ENCODE measurements at places on chromosomes 4 and X. TPM values are rescaled to one million over a fixed set of nuclear protein-coding genes. Genes with fewer than 3 reads are reported as not detected.

Gene TLR6
- 5.0 TPM for total RNA-seq

Gene NDUFC1
- 73.3 TPM for total RNA-seq

Gene BCORL1
- total RNA-seq: 8.4 TPM

Gene ABLIM2
- total RNA-seq: 0.39 TPM

Gene PPP4R3C
- not detected for total RNA-seq

All from A549 treated with DMSO at 1 μM for 4 hours (cell line).